ENCODE measurements at places on chromosomes 13 and 19. TPM values are rescaled to one million over a fixed set of nuclear protein-coding genes. Genes with fewer than 3 reads are reported as not detected.

The ZNF225 gene
- total RNA-seq: 5.6 TPM

The CYP2A7 gene
- total RNA-seq: not detected

The CACNG6 gene
- 0.43 TPM for total RNA-seq

The CGB1 gene
- not detected for total RNA-seq
